ENCODE measurements at places on chromosomes 4 and X.

GRCh38 chrX:128518508-128518907 lies 466.3 kb upstream of the ACTRT1 start:
- no peak for DNase-seq

GRCh38 chr4:173405840-173406606 lies 7.1 kb upstream of the SCRG1 start:
- no peak for DNase-seq

GRCh38 chrX:72470532-72471223 lies 102.0 kb downstream of the HDAC8 start:
- DNase-seq = no peak

DNA sequence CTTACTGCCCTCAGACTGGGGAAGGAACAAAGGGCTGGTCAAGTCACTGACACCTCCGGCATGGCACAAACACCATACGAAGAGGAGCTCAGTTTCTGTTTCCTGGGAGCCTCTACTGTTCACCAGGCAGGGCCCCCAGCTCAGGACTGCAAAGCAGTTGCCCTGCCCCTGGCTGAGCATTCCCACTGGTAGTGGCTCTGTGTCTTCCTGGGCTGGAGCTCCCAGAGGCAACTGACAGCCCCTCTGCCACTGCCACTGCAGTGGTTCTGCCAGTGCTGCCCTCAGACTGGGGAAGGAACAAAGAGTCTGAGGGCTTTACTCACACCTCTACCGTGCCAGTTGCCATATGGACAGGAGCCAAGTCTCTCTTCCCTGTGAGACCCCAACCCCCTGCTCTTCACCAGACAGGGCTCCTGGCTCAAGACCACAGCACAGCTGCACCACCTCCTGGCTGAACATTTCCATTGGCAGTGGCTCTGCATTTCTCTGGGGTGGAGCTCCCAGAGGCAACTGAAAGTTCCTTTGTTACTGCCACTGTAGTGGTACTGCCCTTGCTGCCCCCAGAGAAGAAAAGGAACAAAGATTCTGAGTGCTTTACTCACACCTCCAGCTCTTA lies 67.9 kb downstream of the SMARCA5 start:
- DNase-seq = no peak

GRCh38 chr4:110540982-110541451 lies 65.1 kb downstream of the ENPEP start:
- no peak for DNase-seq
